ENCODE measurements at places on chromosomes 3 and 15.

DNA sequence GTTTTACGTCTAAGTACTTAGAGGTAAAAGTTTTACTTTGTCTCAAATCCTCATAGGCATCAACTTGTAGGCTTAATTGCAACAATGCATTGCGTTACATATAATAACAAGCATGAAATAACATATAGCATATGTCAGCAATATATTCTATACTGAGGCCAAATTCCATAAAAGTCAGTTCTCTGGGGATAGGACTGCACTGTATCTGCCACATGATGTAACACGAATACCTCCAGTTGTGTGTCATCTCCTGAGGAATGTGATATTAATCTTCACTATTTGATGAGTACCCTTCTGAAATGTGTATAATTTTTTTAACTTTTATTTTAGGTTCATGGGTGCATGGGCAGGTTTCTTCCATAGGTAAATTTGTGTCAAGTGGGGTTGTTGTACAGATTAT lies 126.4 kb downstream of the IMPG2 start:
- DNase-seq, result no peak

- DNase-seq, result no peak
Observed at GRCh38 chr3:56610669-56611335, 53.8 kb downstream of the CCDC66 start.

DNA sequence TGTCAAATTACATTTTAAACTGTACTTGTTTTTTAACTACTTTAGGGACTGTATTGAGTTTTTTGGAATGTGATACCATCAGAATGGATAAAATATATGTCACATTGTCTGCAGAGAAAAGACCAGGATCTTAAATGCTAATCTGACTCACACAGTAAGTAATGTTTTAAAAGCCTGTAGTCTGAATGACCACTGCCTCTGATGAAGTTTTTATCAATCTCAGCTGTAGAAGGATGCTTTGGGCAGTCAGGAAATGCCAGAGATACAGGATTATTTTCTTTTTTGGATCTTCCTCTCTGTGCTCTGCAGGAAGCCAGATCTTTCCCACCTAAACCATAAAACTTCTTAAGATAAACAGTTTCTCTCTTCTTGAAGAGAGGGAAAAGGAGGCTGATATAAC lies 73.1 kb upstream of the PRTG start:
- no peak for DNase-seq

GRCh38 chr15:85616549-85617110 lies 178.1 kb downstream of the KLHL25 start:
- DNase-seq, result no peak

GRCh38 chr3:53834429-53835095 lies 11.7 kb downstream of the CHDH start:
- no peak for DNase-seq

- no peak for DNase-seq
Observed at GRCh38 chr15:39909007-39909406, 11.1 kb downstream of the GPR176 start.

DNA sequence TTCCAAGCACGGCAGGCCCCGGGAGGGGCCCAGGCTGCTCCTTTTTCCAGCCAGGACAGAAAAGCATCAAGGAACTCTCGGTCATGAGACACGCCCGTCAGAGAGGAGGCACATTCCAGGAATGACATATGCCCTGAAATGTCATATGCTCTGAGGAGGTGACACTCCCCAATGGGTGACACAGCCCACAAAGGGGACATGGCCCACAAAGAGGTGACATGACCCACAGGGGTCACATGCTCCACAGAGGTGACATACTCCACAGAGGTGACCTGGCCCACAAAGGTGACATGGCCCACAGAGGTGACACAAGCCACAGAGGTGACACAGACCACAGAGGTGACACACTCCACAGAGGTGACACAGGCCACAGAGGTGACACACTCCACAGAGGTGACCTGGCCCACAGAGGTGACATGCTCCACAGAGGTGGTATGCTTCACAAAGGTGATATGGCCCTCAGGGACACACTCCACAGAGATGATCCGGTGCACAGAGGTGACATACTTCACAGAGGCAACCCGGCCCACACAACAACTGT lies 79.2 kb downstream of the ABHD5 start:
- no peak for DNase-seq

DNA sequence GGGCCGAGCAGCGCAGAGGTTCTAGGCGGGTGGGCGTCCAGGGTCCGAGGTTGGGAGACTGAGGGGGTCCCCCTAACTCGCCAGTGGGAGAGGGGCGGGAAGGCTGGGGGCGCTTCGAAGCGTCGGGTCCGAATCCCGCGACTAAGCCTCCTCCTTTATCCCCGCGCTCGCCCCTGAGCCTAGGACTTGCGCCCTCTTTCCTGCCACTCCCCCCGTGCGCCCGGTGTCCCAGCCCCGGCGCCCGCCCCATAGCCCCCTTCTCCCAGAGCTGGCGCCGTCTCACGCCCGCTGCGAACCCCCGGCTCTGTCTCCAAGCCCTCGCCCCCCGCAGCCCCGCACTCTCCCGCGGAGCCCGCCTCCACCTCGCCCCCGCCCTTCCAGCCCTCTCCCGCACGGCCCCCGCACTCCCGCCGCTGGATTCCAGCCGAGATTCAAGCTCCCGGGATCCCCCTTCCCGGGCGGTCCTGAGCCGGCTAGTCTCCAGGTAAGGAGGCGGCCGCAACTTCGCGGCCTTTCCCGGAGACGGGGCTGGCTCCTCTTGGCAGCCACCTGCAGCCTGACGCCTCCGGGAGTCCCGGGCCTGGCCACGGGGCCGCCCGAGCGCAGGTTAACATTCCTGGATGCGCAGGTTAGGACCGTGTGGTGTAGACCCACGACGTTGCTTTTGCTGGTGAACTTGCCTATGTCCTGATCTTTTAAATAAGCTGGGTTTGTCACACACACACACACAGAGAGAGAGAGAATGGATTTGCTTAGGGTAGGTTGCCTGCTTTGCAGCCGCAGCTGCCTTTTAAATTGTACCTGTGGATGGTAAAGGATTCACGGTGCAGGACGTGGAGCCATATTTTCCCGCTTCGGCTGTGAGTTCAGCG lies 563 bp downstream of the PXYLP1 start:
- DNase-seq, result no peak

DNA sequence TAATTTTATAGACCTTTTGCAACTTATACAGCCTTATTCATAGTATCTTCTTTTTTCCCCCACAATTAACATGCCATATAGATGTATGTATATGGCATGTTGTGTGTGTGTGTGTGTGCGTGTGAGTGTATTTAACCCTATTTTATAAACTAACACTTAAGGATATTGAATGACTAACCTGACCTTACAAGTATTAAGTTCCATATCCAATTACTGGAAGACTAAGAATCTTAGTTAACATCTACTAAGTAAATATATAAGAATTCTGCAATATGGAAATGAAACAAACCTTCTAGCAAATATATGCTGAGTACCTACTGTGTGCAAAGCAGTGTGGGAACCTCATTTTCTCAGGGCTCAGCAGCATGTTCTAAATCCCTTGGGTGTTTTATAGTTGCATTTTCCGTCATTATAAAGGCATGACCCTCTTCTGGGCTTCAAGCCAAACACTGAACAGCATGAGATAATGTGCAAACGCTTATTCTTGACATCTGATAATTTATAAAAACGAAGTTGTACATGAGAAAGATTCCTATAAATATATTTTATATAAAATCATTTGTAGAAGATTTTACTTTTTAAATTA lies 105.5 kb downstream of the NLGN1 start:
- no peak for DNase-seq

- no peak for DNase-seq
Observed at GRCh38 chr3:197028728-197029510, 698 bp downstream of the MELTF start.

- no peak for DNase-seq
Observed at GRCh38 chr3:2838546-2839157, 271.5 kb downstream of the IL5RA start.

GRCh38 chr15:58631319-58631718 lies 118.2 kb downstream of the ADAM10 start:
- DNase-seq, result no peak

- DNase-seq, result no peak
Observed at GRCh38 chr3:134794950-134795745, at the start of gene EPHB1. Gene EPHB1 (plus strand): TSS chr3:134795260.

- DNase-seq, result no peak
Observed at GRCh38 chr15:33699691-33700447, 268.4 kb upstream of the CHRM5 start.

GRCh38 chr3:52524258-52524751 lies 9.4 kb downstream of the NT5DC2 start:
- DNase-seq, result no peak

DNA sequence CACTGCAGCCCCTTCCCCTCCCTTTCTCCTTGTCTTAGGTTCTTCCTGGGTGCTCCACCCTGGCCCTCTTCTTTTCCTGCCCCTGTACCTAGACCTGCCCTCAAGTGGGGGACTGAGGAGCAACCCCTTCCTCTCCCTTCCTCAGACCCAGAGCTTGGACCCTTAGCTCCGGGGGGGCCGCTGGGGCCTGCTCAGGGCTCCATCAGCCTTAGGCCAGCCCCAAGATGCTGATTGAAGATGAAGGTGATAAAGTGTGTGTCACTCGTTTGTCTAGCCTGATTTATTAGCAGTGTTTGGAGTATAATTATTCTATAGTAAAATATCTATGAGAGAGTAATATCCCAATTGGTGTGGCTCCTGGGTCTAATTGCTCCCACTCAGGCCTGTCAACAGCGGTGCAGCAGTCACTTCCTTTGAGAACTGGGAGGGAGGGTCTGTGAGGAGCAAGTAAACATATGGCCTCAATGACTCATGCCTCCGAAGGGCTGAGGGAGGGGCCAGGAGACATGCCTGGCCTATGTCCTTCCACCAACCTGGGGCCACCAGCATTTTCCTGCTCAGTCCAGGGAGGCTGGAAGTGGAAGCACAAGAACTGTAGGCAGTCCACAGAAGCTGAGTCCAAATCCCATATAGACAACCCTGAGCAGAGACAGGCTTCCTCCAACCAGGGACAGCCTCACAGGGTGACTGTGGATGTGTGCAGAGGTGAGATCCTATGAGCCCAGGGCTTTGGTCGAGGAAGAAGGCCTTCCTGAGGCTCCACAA lies 123.2 kb downstream of the DNAJB8 start:
- no peak for DNase-seq
